GM13977 (cell line): ENCODE measurements at places on chromosomes 3 and 15.

- DNase-seq, result no peak
Observed at GRCh38 chr3:112129925-112130637, 3.0 kb downstream of the GCSAM start.

DNA sequence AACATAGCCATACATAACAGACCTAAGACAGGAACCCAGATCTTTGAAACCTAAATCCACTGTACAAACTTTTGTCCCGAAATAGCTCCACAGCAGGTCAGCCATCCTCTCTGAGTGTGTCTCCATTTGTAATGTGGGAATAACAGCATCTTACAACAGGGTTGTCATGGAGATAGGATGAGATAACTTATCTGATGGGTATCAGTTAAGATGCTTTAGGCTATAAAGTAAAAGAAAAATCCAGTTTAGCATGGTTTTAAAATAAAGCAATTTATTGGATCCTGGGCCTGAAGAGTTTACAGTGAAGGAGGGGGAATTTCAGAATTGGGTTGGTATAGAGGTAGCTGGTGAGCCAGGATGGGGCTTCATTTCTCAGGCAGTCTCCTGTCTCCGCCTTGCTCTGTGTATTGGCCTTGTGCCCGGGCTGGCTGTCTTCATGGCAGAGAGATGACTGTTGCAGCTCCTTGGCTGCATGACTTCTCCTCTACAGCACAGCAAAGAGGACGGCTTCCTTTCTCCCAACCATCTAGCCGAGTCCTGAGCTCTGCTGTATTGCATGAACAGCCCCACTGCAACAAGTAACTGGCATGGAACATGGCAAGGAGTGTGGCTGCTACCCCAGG lies 131.9 kb upstream of the PROK2 start:
- DNase-seq, result no peak

- no peak for DNase-seq
Observed at GRCh38 chr15:44215594-44215993, 20.5 kb upstream of the FRMD5 start.

GRCh38 chr3:80052271-80052670 lies 284.5 kb upstream of the ROBO1 start:
- no peak for DNase-seq

DNA sequence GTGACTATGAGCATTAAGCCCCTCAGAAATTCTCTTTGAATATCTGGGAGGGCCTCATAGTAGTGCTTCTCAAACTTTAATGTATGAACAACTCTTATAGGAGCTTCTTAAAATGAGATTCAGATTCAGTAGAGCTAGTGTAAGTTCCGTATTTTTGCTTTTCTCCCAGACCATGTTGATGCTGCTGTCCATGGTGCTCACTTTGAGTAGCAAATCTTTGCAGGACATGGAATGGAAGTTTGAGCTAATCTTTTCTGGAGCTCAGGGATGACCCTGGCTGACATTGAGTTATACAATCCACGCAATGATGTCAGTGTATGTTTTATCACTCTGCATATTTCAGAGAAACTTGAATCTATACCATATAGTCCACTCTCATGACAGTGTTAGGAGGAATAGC lies 134.2 kb downstream of the OTOL1 start:
- DNase-seq, result no peak

GRCh38 chr3:51395493-51396213 lies 4.6 kb downstream of the RBM15B start:
- no peak for DNase-seq

DNA sequence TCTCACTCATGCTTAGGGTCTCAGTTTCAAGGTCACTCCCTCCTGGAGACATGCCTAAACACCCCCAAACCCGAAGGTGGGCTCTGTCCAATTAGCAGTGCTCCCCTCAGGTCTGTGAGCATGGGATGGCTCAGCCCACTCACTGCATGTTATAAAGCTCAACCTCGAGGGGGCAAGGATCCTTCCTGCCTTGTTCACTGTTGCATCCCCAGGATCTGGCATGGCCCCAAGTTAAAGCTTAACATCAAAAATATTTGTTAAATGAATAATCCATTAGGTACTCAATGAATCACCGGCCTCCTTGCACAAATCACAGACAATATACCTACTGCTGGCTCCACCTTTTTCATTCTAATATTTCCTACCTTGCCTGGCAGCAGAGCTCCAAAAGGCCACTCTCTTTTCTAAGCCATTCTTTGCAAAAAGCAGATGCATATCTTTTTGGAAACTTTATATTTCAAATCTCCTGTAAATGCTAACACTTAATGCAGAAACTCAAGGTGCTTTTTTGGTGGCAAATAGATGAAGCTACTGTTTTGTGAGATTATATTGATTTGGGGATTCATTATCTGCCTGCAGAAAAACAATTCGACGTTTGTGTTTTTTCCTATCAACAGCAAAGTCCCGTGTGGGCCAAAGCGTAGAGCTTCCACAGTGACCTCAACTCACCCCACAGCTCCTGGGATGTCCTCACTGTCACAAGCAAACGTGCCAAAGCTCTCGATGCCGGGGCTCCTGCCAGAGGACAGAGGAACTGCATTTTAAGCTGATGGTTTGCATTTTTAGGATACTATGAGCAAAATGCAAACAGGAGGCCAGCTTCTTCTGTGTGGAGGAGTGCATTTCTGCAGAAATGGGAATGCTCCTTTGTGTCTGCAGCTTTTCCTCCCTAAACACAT lies 35.4 kb downstream of the PCOLCE2 start:
- no peak for DNase-seq

- DNase-seq, result no peak
Observed at GRCh38 chr3:5058471-5058951, 63.6 kb upstream of the ARL8B start.

- no peak for DNase-seq
Observed at GRCh38 chr3:40340541-40341170, 31.1 kb downstream of the EIF1B start.

GRCh38 chr3:106341087-106341486 lies 472.3 kb upstream of the CBLB start:
- no peak for DNase-seq

DNA sequence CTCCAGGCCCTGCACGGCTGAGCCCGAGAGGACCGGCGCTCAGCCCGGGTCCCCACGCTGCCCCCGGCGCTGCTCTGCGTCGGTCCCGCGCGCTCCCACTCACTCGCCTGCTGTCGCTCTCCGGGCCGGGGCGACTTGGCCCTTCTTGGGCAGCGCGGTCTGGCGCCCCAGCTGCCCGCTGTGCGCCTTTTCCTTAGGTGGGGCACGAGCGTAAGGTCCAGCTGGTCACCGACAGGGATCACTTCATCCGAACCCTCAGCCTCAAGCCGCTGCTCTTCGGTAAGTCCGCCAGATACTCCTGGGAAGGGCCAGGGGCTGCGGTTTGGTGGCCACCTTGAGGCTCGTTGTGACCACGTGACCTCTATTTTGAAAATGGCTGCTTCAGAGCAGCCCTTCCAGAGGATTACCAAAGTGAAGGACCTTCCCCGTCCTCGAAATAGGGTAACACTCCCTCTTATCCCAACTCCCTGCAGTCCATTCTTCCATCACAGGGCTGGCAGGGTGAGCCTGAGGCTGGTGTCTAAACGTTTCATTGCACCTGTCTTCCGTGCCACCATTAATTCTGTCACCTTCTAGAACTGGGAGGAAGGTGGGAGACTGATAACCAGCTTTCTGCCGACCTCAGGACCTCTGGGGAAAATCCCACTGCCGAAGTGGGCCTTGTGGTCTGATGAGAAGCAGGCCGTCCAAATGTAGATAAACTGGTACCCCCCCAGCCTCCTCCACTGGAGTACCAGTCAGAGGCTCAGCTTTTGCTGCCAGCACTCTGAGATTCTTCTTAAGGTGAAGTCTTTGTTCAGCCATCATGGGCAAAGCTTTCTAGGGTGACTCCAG lies 812 bp downstream of the P4HTM start:
- DNase-seq, result no peak

DNA sequence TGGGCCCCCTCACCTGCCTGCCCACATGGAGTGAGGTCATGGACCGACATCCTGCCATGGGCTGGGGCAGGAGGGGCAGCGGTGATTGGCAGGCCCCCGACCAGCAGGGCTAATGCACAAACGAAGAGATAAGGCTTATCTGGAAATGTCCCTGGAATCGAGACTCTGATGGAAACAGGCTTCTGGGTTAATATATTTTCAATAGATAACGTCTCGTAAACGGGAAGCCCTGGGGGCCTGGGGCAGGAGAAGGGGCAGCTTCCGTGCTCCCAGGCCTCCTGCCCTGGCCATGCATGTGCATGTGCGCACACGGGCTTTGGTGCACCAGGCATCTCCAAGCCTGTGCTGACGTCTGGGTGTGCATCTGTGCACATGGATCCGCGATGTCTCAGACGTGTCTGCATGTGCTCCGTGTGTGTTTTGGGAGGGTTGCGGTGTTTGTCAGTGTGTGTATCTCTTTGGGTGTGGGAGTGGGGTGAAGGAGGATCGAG lies 55.1 kb downstream of the DNAJB8 start:
- no peak for DNase-seq

DNA sequence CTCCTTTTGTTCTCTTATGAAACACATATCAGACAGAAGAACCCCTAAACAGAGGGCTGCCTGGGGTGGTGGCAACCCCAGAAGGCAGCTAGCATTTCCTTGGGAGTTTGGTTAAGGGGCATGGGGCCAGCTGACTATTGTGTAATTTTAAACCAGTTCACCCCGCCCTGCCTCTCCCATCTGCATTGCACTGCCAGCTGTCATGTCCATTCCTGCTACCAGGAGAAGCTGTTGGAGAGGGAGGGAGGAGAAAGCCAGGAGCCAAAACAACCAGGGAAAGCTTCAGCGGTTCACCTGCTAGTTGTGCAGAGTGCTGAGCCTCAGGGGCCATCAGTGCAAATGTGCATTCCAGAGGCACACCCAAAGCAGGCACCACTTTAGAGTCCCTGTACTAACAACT lies 47.6 kb upstream of the ATP1B3 start:
- DNase-seq, result no peak

DNA sequence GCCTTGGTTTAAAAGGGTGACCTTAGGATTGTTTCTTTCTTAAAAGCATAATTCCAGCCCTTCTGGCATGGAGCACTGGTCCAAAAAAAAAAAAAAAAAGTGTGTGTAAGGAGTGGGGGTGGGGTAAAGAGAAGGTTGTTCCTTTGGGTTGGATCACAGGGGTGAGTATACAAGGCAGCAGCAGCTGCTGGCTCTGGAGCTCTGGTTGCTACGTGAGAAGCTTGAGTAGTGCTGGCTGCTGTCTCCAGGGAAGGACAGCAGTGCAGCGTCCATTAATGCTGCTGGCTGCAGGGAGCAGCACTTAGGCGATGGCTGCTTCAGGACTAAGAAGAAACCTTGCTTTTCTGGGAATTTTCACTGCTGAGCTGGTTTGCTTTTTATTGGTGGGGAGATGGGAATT lies 2.3 kb downstream of the SETD5 start:
- DNase-seq, result peak; percentile 20

DNA sequence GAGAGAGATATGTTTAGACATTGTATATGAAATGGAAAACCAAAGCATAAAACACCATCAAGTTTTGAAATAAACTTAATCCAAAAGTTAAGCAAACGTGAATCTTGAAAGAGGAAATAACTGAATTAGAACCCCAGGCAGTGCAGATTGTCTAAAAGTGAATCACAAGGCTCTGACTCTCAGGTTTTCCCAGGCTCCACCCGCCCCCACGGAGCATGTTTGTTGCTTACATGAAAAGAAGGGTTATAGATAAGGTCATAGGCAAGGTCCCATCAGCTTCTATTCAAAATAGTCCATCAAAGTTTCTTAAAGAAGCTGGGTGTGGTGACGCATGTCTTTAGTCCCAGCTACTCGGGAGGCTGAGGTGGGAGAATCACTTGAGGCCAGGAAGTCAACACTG lies 29.0 kb upstream of the SLMAP start:
- no peak for DNase-seq

GRCh38 chr15:68047826-68048225 lies 6.3 kb upstream of the PIAS1 start:
- no peak for DNase-seq

DNA sequence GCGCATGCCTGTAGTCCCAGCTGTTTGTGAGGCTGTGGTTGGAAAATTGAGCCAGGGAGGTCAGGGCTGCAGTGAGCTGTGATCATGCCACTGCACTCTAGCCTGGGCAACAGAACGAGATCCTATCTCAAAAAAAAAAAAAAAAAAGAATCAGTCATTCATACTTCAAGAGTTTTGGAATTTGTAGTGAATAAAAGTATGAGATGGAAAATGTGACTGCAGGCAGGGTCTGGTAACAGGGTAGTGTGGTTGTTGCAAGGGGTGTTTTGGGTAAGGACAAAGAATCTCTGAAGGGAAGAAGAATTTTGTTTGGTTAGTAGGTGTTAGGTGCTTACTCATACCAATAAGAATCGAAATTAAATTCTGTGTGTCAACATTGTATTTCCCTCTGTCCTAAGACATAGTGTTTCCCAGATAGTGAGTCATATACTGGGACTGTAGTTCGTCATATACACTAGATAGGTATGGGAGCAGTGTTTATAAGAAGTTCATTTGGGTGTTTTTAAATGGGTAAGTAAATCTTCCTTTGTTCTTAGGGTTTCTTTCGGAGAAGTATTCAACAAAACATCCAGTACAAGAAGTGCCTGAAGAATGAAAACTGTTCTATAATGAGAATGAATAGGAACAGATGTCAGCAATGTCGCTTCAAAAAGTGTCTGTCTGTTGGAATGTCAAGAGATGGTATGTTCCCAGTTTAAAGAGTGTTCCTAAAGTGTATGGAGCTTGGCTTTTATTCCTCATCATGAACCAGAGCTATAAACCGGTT lies 14.2 kb downstream of the NR1D2 start:
- DNase-seq, result no peak
